Liver (tissue), 10 donors: ENCODE measurements at places on chromosomes 1 and 21. TPM values are rescaled to one million over a fixed set of nuclear protein-coding genes. Genes with fewer than 3 reads are reported as not detected.
A peak's percentile ranks its signal among the peaks of the same experiment; 100 is the strongest.

GRCh38 chr1:115201598-115201997, 112.3 kb upstream of the TSPAN2 start:
- DNase-seq, result no peak

- DNase-seq, result peak; percentile 49
Observed at GRCh38 chr1:67735806-67736627, 51.0 kb downstream of the GADD45A start.

DNA sequence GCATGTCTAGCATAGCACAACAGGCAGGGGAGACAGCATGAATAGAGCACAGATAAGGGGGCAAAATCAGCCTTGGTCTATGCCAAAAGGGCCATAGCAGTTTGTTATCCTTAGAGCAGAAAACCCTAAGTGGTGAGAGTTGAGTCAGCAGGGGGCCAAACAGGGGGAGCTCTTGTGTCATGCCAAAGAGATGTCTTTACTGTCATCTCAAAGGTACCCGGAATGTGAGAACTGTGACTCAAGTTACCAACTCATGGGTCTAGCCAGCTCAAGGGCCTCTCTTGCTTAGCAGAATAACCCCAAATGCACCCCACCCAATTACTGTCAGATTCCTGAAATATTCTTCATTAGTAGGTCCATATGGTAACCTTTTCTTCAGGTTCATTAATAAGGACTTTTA, 45.9 kb upstream of the NRDC start:
- DNase-seq, result no peak

The IBA57 gene
- total RNA-seq, result 8.4 TPM

The FMO5 gene
- 75.5 TPM for total RNA-seq

The NHLH1 gene
- not detected for total RNA-seq
